ENCODE measurements at places on chromosomes 13 and 19.

DNA sequence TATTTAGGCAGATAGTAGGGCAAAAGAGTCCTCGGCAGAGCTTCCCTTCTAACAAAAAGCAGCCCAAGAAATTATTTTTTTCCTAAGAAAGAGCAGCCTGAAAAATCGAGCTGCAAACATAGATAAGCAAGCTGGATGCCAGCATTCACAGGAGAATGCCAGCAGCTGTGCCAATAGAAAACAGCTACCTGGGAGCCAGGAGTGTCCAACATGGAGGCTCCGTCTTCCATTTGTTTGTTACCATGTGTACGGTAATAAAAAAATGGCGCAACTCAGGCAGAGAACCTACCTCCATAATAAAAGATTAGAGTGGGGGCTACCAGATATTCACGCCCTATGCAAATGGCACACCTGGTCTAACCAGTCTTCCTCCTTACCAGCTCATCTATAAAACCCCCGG, 77.6 kb upstream of the IPO5 start:
- no peak for DNase-seq

- DNase-seq = no peak
Observed at GRCh38 chr13:75946536-75947284, 310.6 kb downstream of the LMO7 start.

DNA sequence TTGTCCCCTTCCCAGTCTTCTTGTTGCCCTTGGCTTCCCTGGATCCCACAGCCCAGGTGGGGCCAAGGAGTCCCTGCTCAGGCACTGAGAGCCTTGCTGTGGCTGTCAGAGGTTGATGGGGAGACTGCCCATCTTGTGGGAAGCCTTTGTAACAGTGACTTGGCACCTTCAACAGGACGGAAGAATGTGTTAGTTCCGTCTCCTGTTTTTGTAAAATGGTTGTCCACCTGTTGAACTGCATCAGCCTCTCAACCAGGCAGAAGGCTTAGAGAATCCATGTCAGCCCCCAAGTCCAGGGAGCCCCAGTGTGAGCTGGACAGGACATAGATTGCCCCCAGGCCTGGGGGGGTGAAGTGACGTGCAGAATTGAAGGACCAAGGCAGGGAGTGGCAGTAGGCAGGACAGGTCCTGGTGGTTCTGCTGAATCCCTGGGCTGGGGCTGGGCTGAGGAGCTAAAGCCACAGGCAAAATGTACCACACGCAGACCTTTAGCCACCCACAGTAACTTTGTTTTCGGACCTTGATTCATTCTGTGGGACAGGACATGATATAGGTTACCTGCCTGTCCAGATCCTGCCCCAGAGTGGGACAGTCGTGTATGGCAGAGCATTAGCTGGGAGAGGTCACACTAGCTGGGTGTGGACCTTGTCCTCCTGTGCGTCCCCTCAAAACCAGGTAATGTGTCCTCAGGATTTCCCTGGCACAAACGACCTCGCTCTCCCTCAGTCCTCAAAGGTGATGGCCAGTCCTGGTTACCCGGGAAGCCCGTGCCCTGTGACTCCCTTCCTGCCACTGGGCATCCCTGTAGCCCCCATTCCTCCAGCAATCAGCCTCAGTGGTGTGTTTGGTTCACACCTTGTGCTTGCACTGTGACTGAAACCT, 47.0 kb downstream of the GATAD2A start:
- DNase-seq = no peak

DNA sequence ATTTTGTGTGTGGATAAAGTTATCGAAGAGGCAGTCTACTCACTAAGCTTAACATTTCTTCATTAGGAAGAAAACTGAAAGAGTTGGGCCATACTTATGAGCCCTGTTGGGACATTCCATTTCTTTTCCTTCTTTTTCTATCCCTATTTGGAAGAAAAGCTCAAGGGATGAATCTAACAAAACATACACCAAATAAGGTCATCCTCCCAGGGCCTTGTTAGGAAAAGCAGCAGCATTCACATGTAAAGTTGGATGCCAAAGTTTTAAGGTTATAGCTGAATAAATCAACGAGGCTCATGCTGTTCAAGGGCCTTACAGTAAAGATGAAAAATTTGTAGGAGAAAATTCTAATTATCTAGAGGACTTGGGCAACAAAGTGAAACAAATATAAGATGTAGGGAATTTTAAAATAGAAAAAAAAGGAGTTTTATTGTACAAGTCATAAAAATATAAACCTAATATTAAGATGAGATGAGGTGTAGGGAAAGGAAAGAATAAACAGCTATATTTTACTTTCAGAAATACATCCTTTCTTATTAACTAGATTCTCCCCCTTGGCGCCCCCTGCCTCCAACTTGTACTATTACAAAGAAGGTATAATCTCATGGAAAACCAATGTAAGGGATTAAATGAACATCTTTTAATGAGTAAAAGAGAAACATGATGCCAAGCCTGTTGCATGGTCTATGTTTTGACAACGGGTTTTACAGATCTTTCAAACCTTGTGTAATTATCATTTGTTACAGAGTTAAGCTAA, 160.4 kb downstream of the PCDH20 start:
- DNase-seq = no peak

- no peak for DNase-seq
Observed at GRCh38 chr19:4695224-4695731, 25.1 kb upstream of the MYDGF start.

DNA sequence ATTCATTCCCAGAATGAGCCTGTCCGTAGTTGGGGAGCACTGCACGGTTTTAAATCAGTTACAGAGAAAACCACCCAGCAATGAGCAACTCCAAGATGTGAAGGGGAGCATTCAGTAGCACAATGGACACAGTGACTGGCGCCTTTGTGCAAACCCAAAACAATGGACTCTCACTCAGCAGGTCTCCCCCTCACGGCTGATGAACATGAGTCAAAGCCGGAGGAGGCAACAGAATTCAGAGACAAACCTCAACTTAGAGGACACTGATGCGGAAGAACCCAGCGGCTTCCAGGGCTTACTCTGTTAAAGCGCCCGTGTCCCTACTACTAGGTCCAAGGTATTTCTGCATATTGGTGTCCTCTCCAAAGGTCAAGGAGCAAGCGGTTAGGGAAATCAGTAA, 17.7 kb downstream of the PLEKHF1 start:
- no peak for DNase-seq

DNA sequence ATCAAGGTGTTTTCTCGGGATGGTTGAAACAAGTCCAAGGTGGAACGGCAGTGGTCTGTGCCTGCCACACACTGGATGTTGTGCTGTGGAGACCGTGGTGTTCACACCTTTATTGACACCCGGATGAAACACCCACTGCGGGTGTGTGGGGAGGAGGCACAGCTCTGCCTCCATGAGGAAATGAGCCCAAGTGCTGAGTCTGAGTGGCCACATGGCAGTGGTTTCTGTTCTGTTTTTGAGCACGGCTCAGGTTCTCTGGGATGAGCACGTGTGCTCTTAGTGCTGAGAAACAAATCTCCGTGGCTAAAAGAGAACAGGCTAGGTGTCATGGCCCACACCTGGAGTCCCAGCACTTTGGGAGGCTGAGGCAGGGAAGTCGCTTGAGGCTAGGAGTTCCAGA, 29.5 kb downstream of the UPF1 start:
- DNase-seq = no peak

- no peak for DNase-seq
Observed at GRCh38 chr19:10737722-10738121, 19.8 kb downstream of the DNM2 start.

GRCh38 chr13:24173795-24174194, 13.3 kb downstream of the SPATA13 start:
- no peak for DNase-seq

- no peak for DNase-seq
Observed at GRCh38 chr13:29021311-29021710, 201.2 kb downstream of the MTUS2 start.

- peak; percentile 81 for DNase-seq
Observed at GRCh38 chr19:48290401-48290770, 20.5 kb downstream of the ZNF114 start.
